ENCODE measurements at places on chromosomes 11 and 22.
A peak's percentile ranks its signal among the peaks of the same experiment; 100 is the strongest.

DNA sequence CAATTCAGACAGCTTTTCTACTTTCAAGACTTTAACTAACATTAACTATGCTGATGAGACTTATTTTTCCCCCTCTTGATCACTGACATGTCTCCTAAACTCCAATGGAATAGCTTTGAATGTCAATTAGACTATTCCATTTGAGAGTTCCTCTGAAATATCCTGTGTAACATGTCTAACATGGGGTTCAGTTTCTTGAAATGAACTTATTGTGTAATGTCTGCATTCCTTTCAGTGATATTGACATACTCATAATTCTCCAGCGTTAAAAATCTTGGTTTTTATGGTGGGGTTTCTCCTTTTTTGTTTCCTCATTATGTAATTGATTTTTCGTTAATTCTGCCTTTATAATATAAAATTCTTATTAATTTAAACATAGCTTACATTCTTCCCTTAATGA lies 37.7 kb upstream of the SPTBN2 start:
- no peak for DNase-seq

- DNase-seq = no peak
Measured at GRCh38 chr11:120511820-120512738, 531 bp downstream of the GRIK4 start.

DNA sequence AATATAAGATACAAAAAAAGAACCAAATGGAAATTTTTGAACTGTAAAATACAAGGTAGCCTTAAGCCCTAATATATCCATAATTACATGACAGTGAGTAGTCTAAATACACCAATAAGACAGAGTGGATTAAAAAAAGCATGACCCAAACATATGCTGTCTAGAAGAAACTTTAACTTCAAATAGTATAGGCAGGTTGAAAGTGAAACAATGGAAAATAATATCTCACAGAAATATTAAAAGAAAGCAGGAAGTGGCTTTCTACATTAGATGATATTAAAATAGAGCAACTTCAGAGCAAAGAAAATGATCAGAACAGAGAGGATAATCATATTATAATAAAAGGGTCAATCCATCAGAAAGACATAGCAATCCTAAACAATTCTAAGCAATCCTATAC lies 21.8 kb downstream of the DCUN1D5 start:
- DNase-seq = no peak

- no peak for DNase-seq
Measured at GRCh38 chr11:8071616-8072581, 9.1 kb upstream of the TUB start.

GRCh38 chr11:57406337-57406904 lies 16.0 kb upstream of the PRG2 start:
- peak; percentile 27 for DNase-seq

DNA sequence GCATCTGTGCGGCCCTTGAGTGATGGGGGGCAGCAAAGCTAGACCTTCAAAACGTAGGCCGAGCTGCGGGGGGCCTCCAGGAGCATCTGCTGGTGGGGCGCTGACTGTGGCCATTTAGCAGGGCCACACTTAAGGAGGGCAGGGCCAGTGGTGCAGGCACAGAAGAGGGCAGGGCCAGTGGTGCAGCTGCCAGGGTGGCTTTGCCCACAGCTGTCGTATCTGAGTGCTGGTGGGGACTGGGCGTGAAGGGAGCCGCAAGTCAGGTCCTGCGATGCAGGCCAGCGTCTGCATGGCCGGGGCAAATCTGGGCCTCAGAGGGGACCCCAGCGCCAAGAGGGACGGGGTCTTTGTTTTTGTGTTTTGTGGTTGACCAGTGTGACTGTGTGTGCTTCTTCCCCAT lies 27.7 kb downstream of the RNH1 start:
- no peak for DNase-seq

- no peak for DNase-seq
Measured at GRCh38 chr11:62062223-62062861, 61.5 kb upstream of the INCENP start.

- no peak for DNase-seq
Measured at GRCh38 chr11:31955838-31956237, 135.0 kb upstream of the RCN1 start.

GRCh38 chr22:24996420-24996952 lies 44.0 kb downstream of the KIAA1671 start:
- no peak for DNase-seq

DNA sequence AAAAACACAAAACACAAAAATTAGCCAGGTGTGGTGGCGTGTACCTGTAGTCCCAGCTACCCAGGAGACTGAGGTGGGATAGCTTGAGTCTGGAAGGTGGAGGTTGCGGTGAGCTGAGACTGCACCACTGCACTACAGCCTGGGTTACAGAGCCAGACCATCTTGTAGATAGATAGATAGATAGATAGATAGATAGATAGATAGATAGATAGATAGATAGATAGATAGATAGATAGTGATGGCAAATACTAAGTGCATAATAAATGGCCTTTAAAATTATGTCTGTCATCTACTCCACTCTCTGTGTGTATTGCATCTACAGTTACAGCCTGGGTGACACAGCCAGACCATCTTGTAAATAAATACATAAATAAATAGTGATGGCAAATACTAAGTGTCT lies 56.0 kb upstream of the CHRM4 start:
- DNase-seq = no peak

DNA sequence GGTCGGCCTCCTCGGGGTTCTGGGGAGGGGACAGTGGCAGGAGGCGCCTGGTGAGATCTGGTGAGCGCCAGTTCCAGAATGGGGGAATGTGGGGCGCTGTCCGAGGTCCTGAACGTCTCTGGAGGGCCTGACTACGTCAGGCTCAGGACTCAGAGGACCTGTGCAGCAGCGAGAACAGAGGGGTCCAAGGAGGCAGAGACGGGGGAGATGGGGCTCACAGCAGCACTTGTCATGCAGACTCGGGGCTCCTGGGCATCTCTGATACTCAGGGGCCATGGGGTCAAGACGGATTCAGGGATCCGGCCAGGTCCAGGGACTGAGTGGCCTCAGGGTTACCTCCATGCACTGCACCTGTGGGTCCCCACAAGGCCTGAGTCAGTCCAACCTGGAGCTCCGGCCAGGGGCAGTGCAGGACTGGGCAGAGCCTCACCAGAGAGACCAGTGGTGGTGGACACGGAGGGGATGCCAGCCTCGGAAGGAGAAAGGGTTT lies 92.2 kb downstream of the BRD1 start:
- DNase-seq = no peak
